ENCODE measurements at places on chromosomes 1 and 21. TPM values are rescaled to one million over a fixed set of nuclear protein-coding genes. Genes with fewer than 3 reads are reported as not detected.

PLPPR4 gene
- total RNA-seq: under 0.01 TPM

C1QB gene
- total RNA-seq: not detected

SPAG17 gene
- 14.6 TPM for total RNA-seq

ATP1A4 gene
- total RNA-seq: not detected

CASQ1 gene
- total RNA-seq: not detected

Measured in renal cortical epithelial cell (primary cell).